8988T (cell line): ENCODE measurements at places on chromosomes 1 and 21.

DNA sequence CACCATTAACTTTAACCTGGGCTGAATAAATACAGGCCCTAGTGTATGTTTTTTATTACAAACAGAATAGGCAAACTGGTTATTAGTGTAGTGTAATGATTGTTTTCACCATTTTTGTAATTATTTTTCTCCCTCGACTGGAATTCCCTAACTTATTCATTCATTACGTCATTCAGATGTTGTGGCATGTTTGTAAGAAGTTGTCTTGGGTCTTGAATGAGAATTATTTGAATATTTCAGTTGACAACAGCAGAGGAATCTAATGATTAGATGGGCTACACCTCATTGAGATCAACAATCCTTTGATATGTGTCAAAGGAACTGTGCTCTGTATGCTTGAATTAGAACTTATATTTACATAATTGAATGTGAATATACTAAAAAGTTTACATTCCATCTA is 12.8 kb downstream of the XCL1 start:
- no peak for DNase-seq

DNA sequence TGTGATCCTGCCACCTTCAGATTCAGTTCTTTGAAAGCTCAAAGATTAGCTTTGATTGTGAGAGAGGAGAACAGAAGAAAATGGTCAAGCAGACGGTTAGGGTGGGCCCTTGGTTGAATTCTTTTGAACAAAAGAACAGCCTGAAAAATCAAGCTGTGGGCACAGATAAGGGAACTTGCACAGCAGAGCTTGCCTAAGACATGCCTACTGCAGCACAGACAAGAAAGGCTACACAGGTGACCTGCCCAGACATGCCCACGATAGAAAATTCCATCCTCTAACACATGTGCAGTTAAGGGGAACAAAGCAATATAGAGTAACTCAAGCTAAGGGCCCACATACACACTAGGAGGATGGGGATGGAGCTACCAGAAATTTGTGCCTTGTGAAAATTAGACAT is 512.5 kb upstream of the LRRC7 start:
- no peak for DNase-seq

DNA sequence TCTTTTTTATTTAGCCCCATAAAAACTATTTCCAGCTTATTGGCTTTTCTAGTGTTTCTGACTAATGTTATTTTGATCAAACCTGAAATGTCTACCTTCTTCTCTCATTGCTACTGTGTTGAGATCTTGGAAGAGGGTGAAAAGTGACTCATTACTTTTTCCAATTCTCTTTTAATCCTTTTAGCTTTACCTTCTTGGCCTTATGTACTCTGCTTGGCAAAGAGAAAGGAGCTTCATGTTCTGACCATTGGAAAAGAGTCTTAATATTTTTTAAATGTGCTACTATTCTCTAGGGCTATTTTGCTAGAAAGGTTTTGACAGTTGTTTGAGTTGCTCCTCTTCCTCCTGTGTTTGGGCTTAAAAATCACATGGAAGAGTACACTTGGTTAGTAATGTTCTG is 97.8 kb upstream of the CHODL start:
- no peak for DNase-seq

GRCh38 chr1:106995970-106996369 is 60.5 kb upstream of the PRMT6 start:
- no peak for DNase-seq

- no peak for DNase-seq
Measured at GRCh38 chr1:165703648-165704047, 5.3 kb upstream of the ALDH9A1 start.

GRCh38 chr1:180392020-180392419 is 110.4 kb downstream of the ACBD6 start:
- DNase-seq, result no peak

DNA sequence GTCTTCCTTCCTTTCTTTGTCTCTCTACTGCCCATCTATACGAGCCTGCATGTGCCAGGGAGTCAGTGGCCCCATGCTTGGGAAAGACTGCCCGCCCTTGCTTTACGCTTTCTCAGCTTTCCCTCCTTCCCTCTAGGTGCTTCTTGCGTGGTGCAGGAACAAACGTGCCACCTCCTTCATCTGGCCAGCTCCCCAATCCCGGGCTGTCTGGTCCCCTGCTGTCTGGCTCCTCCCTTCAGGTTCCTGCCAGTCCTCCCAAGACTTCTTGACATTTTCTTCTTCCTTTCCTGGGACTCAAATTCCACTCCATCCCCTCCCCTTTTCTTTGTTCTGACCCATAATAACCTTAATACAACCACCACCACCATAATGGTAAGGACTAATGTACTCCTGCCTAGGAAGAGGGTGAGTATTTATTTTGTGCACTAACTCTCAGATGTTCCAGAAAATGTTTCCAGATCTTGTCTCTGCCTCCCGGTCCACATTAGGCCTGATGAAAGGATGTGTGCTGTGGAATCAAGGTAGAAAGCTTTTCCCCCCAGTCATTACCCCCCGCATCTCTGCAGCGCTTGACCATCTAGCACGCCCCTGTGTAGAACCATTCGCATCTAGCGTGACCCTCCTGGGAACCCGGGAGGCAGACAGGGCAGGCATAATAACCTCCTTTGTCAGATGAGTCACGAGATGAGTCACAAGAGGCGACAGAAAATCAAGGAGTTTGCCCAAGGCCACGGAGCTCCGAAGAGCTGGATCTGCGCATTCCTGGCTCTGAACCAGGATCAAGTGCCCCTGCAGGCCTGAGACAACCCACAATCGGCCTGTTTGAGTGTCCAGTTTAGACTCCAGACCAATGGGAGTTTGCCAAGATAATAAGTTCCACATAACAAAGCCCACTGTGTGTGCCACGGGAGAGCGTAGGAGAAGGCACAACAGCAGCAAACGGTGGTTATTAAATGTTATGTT is 60.1 kb upstream of the NEK2 start:
- peak; percentile 72 for DNase-seq

- no peak for DNase-seq
Measured at GRCh38 chr1:96565546-96565945, 156.0 kb upstream of the PTBP2 start.

DNA sequence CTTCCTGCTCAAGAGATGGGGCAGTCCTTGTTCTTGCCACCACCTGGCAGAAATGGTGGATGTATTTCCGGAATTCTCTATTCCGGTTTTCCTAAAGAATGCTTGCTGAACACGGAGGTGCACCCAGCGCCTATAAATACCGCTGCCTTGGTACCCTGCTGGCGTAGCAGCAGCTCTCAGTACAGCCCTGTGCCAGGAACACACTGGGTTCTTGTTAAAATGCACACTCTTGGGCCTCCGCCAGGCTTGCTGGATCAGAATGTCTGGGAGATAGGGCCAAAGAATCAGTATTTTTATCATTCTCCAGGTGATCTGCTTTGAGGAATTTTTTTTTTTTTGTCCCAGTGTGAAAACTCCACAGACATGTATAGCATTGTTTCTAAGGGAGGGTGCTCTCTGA is 54.2 kb downstream of the IGSF5 start:
- DNase-seq, result no peak

DNA sequence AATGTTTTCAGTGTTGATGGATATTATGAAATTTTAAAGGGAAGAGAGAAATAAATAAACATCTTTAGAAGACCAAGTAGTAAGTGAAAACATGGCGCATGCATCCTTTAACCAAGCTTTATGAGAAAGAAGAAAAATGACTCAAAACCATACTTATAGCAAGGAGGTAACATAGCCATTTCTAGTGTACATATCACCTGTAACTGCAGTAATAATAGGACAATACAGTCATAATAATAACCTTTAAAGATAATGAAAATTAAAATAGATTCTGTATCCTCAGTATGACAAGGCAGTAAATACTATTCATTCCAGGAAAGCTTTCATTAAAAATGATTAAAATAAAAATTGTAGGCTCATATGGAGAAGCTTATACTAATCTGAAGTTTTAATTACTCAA is 141.2 kb downstream of the COL24A1 start:
- no peak for DNase-seq

- no peak for DNase-seq
Measured at GRCh38 chr21:32768530-32768929, 3.0 kb downstream of the PAXBP1 start.

DNA sequence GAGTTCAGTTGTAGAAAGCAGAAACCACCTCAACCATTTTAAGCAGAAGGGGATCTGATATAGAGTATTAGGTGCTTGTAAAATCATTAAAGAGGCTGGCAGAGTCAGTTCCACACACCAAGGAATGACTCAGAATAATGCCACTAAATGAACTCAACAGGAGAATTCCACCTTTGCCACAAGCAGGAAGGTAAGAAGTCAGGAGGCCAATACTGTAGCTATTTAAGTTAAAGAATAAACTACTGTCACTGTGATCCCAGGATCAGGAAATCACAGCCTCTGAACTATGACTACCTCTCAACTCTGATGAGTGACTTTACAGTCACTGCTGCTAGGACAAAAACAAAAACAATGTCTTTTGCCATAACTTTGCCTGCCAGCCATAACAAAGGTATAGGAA is 52.5 kb upstream of the PRMT6 start:
- DNase-seq, result no peak

GRCh38 chr1:162736633-162737067 is 53.9 kb upstream of the HSD17B7 start:
- no peak for DNase-seq

DNA sequence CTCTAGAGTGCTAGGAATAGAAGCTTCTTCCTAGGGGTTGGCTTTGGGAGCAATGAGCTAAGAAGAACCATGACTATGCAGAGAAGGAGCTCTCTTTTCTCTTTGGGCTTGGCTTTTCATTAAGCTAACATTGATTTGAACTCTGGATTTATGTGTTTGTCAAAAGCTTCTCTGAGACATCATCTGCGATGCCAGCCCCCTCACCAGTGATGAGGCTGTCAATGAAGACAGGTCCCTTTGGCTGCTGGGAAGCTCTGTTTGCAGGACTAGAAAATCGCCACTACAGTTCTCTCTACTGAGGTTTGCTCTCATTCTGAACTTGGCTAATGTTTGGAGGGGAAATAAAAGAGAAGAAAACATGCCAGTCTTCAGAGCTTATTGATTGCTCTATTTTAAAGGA is 185.0 kb downstream of the PCP4 start:
- DNase-seq, result no peak

DNA sequence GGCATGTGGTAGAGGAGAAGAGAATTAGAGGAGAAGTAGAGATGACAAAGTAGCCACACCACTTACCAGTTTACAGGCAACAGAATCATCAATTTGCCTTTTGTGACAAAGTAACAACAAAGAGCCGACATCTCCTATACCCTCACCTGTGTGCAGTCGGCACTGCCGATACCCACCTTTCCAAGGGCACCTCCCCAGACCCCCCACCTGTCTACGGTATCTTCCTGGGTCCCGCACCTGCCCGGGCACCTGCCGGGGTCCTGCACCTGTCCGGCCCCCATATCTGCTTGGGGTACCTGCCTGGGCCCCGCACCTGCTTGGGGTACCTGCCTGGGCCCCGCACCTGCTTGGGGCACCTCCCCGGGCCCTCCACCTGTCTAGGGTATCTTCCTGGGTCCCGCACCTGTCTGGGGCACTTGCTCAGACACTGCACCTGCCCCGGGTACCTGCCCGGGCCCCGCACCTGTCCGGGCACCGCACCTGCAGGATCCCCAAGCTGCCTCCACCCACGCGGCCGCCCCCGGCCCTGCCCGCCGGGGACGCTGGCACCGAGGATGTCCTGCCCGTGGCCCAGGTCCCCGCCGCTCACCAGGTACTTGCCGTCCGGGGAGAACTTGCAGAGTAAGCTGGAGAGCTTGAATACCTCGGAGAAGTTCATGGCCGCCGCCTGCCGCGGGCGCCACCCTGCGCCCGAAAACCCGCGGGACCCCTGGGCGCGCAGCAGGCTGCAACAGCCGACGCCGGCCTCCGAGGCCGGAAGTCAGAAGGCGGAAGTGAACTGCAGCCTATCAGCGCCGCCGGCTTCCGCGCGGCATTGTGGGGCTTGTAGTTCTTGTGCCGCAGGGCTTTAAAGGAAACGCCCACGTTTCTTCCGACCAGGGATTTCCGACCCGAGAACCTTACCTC is at the start of gene WRAP73:
Gene WRAP73 (minus strand): TSS at position 762 of the 906 bp plus-strand sequence. CDS start 104 bp downstream, at position 658.
- DNase-seq, result peak; percentile 91

GRCh38 chr21:34235514-34235913 is 128.3 kb upstream of the KCNE2 start:
- no peak for DNase-seq

GRCh38 chr1:93801471-93801870 is 77.5 kb downstream of the DNTTIP2 start:
- DNase-seq, result no peak

- no peak for DNase-seq
Measured at GRCh38 chr1:201495551-201496295, 11.2 kb downstream of the CSRP1 start.

GRCh38 chr1:232193451-232193783 is 436.5 kb downstream of the SIPA1L2 start:
- no peak for DNase-seq

- no peak for DNase-seq
Measured at GRCh38 chr21:44317241-44317782, 17.5 kb downstream of the PFKL start.

DNA sequence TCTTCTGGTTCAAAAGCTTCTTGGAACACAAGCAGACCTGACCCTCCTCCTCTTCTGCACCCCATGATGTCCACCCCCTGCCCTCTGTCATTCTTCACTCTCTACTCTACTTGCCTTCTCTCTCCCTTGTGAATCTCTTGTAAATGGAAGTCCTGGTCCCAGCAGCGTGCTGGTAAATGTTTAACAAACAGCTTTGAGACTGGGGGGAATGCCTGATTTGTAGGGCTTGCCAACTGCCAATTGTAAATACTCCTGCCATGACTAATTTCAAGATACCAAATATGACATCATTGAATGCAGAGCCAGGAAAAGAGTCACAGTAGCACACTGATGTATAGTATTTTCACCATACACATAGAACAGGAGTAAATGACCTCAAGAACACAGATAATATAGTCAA is 40.9 kb upstream of the LRRN2 start:
- DNase-seq, result no peak

DNA sequence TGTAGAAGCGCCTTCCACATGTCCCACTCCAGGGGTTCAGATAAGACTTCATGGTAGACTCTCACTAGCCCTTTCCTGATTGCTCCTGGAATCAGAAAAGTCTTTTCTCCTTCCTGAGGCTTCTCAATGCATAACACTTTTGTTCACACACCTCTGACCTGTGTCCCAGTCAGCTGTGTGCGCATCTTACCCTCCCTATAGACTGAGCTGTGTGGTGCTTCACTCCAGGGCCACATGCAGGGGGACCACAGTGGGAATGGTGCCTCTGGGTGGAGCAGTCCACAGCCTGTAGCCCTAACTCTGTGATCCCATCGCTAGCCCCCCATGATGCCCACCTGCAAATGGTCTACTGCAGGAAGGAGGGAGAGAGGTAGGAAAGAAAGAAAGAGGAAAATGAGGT is 84.0 kb upstream of the TLR5 start:
- no peak for DNase-seq

DNA sequence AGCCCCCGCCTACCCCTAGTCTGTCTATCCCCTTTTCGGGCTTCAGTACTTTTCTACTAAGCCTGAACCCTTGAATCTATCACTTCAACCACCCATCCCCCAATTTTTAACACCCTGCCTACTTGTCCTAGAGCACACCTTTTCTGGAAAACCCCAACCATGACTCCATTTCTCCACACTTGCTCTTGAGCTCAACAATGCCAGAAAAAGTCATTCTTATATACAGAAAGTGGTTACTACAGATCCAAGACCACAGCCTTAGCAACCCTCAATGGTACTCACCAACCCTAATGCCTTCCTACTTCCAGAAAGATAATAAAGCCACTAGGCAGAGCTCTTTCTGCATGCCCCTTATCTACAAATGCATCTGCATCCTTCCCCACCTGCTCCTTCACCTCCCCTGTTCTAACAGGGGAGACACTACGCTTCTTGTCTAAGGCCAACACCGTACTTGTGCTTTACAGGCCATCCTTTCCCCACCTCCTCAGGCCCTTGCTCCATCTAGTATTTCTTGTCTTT is 41.2 kb downstream of the DMAP1 start:
- no peak for DNase-seq
